ENCODE measurements at places on chromosomes 16 and 17. TPM values are rescaled to one million over a fixed set of nuclear protein-coding genes. Genes with fewer than 3 reads are reported as not detected.

GRCh38 chr16:28180655-28181460 lies 30.9 kb downstream of the XPO6 start:
- H3K4me1 ChIP-seq = peaks cover 43% of the 10 kb centered on the region
- H3K36me3 ChIP-seq = peaks cover 24% of the 10 kb centered on the region
- H3K27ac ChIP-seq = peak overlapping the region; percentile 94
- no peak for DNase-seq
- no peaks in the 10 kb centered on the region for H3K27me3 ChIP-seq

- no peak for DNase-seq
- peaks cover 7% of the 10 kb centered on the region for H3K4me1 ChIP-seq
- H3K27me3 ChIP-seq = no peaks in the 10 kb centered on the region
- H3K4me3 ChIP-seq = no peak overlapping the region
- H3K36me3 ChIP-seq = peaks cover 17% of the 10 kb centered on the region
These were observed 5.0 kb upstream of the SERPINF2 start for GRCh38 chr17:1737531-1738291.

DNA sequence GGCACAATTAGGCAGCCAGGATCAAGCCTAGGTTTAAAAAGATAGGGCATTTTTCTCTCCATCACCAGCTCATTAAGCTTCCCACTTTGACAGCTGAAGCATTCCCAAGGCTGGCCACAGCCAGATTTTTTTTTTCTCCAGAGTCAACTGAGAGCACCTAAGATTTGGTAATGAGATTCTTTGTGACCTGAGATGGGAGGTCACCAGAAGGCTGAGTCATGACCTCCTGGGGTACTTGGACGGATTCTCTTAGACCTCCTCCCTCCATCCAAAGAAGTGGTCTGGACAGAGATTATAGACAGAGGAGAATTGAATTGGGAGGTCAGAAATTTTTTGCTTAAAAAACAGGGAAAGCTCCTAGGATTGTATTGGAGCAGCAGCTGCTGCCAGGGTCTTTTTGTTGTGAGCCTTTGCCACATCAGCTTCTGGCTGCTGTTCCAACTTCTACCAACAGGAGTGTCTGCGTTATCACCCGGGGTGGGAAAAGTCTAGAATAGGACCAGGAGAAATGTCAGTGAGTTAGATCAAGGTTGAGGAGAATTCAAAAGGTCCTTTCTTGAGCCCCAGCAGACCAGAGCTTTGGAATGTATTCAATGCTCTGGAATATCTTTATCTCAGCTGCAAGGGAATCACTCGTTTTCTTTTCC lies 221.2 kb upstream of the N4BP1 start:
- no peak for DNase-seq
- H3K4me3 ChIP-seq = no peak overlapping the region
- H3K27ac ChIP-seq = no peak overlapping the region
- no peaks in the 10 kb centered on the region for H3K4me1 ChIP-seq
- no peaks in the 10 kb centered on the region for H3K27me3 ChIP-seq

- no peak overlapping the region for H3K4me3 ChIP-seq
- DNase-seq = peak; percentile 91
- no peaks in the 10 kb centered on the region for H3K27me3 ChIP-seq
These were observed 21.4 kb downstream of the PLCD3 start for GRCh38 chr17:45110676-45111611.

DNA sequence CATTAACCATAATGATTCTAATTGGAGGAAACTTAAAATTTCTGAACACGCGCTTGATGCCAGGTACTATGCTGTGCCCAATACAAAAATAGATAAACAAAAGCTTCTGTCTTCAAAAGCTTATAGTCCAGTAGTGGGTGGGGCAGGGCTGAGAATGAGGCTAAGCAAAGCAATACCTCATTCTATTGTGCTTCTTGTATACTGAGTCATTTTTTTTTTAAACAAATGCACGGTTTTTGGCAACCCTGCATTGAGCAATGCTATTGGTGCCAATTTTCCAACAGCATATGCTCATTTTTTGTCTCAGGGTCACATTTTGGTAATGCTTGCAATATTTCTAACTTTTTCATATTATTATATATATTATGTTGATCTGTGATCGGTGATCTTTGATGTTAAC lies 34.7 kb upstream of the HNF1B start:
- no peak for DNase-seq
- no peak overlapping the region for H3K4me3 ChIP-seq
- no peaks in the 10 kb centered on the region for H3K27me3 ChIP-seq
- H3K36me3 ChIP-seq = no peaks in the 10 kb centered on the region

GRCh38 chr17:61579961-61580360 lies 11.1 kb downstream of the NACA2 start:
- H3K4me3 ChIP-seq = no peak overlapping the region
- H3K4me1 ChIP-seq = peaks cover 13% of the 10 kb centered on the region
- peaks cover 6% of the 10 kb centered on the region for H3K27me3 ChIP-seq
- DNase-seq = no peak
- H3K27ac ChIP-seq = no peak overlapping the region
- no peaks in the 10 kb centered on the region for H3K36me3 ChIP-seq

DNA sequence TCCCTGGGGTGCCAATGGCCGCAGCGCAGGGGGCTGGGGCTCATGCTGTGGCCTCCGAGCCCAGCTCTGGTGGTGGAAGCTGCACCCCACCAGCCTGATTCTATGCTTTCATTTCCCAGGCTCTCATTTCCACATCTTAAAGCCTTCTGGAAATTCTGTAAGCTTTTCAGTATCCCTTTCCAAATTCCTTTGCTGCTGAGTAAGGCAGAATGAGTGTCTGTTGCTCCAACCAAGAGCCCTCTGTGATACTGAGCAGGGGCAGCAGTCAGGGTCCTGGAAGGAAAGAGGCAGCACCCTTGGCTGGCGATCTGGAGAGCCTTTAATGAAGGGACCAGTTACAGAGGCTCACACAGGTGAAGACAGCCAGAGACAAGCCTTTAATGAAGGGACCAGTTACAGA lies 79.5 kb upstream of the FOXF1 start:
- H3K36me3 ChIP-seq = no peaks in the 10 kb centered on the region
- no peaks in the 10 kb centered on the region for H3K4me1 ChIP-seq
- DNase-seq = no peak
- H3K4me3 ChIP-seq = no peak overlapping the region
- peaks cover 34% of the 10 kb centered on the region for H3K27me3 ChIP-seq
- H3K27ac ChIP-seq = no peak overlapping the region

GRCh38 chr16:87628940-87629339 lies 26.6 kb downstream of the JPH3 start:
- no peak overlapping the region for H3K27ac ChIP-seq
- H3K36me3 ChIP-seq = no peaks in the 10 kb centered on the region
- peaks cover 34% of the 10 kb centered on the region for H3K27me3 ChIP-seq
- H3K4me3 ChIP-seq = no peak overlapping the region

GRCh38 chr17:73302189-73302588 lies 9.6 kb downstream of the CDC42EP4 start:
- H3K4me3 ChIP-seq = no peak overlapping the region
- no peak for DNase-seq
- H3K27ac ChIP-seq = no peak overlapping the region
- no peaks in the 10 kb centered on the region for H3K27me3 ChIP-seq
- H3K4me1 ChIP-seq = peaks cover 49% of the 10 kb centered on the region

GRCh38 chr17:2238432-2239169 lies 65.0 kb downstream of the SMG6 start:
- peaks cover 16% of the 10 kb centered on the region for H3K36me3 ChIP-seq
- no peaks in the 10 kb centered on the region for H3K27me3 ChIP-seq
- DNase-seq = no peak
- peak overlapping the region; percentile 99 for H3K27ac ChIP-seq
- peak overlapping the region; percentile 4 for H3K4me3 ChIP-seq
- H3K4me1 ChIP-seq = peaks cover 78% of the 10 kb centered on the region

DNA sequence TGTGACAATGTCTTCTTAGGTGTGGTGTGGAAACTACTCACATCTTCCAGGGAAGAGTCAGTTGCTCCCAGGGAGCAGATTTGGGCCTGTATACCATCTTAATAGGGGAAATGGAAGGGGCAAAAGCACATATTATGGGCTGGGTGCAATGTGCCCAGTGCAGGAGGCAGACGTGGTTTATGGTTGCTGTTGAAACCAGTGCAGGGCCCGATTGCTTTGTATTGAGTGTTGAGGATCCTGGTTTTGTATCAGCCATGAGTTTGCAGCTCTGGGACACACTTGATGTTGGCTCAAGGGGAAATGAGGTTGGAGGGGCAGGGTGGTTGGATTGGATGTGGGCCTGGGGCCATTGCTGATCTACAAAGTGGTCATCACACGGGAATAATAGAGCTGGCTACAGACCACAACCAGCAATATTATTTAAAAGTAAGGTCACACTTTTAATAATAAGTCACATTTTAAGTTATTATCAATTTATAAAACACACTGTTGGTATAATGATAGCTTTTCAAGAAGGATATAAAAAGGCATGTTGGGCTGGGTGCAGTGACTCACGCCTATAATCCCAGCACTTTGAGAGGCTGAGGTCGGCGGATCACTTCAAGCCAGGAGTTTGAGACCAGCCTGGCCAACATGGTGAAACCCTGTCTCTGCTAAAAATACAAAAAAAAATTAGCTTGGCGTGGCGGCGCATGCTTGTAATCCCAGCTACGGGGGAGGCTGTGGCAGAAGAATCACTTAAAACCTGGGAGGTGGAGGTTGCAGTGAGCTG lies 302.4 kb downstream of the SEC14L1 start:
- H3K4me3 ChIP-seq = no peak overlapping the region
- H3K27ac ChIP-seq = peak overlapping the region; percentile 70
- no peaks in the 10 kb centered on the region for H3K36me3 ChIP-seq
- H3K27me3 ChIP-seq = no peaks in the 10 kb centered on the region

DNA sequence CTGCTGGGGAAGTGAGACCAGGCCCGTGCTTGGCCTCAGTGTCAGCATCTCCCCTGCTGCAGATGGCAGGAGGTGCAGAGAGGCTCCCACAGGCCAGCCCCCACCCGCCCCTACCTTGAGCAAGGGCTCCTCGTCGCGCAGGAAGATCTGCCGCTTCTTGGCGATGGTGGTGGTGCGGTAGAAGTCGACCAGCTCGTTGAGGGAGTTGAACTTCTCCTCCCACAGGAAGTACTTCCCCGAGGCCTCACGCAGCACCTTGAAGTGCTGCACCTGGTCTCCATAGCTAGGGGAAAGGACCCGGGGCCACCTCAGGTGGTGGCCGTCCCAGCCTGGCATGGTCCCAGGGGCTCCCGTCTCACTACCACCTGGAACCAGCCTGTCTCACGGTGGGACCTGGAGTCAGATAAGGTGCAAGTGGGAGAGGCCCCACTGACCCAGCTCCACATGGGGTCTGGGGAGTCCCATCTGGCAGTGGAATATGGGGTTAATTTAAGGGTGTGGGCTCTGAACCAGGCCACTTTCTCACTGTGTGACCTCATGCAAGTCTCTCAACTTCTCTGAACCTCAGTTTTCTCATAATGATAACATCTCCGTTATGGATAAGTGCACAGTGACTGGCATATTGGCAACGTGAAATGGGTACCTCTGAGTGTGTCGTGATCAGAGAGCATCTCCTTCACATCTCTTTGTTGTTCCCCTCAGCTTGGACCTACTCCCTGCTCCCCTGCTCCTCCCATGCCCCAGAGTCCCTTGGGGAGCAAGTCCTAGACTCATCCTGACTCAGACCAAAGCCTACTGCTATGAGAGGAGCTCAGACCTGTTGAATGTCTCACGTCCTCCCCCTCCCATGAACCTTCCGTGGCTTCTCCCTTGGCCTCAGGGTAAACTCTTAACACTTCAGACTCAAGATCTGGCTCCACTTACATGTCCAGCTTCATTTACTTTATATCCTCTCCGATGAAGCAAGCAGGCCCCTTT lies 19.8 kb upstream of the FAM83G start:
- H3K27me3 ChIP-seq = no peaks in the 10 kb centered on the region
- no peaks in the 10 kb centered on the region for H3K4me1 ChIP-seq
- no peaks in the 10 kb centered on the region for H3K36me3 ChIP-seq
- peak; percentile 97 for DNase-seq

DNA sequence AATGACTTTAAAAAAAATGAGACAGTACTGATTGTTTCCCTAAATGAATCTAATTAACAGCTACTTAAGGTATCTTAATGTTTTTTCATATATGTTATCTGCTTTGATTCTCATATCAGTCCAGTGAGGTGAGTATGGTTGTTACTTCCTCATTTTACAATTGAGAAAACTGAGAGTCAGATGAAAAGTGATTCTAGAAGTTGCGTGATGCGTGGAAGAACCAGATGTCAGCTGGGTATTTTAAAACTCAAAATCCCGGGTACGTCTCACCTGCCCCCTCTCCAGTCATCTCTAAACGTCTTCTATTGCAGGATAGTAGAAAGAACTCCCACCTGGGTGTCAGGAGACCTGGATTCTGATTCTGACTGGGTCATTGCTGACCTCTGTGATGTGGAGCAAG lies 89.2 kb downstream of the MAP2K6 start:
- no peaks in the 10 kb centered on the region for H3K36me3 ChIP-seq
- H3K27ac ChIP-seq = no peak overlapping the region
- H3K4me1 ChIP-seq = peaks cover 14% of the 10 kb centered on the region
- no peak overlapping the region for H3K4me3 ChIP-seq
- no peaks in the 10 kb centered on the region for H3K27me3 ChIP-seq

GRCh38 chr16:76194616-76195015 lies 82.6 kb upstream of the CNTNAP4 start:
- no peak overlapping the region for H3K27ac ChIP-seq
- H3K27me3 ChIP-seq = no peaks in the 10 kb centered on the region
- no peak overlapping the region for H3K4me3 ChIP-seq
- no peaks in the 10 kb centered on the region for H3K36me3 ChIP-seq
- no peaks in the 10 kb centered on the region for H3K4me1 ChIP-seq
- DNase-seq = no peak

DNA sequence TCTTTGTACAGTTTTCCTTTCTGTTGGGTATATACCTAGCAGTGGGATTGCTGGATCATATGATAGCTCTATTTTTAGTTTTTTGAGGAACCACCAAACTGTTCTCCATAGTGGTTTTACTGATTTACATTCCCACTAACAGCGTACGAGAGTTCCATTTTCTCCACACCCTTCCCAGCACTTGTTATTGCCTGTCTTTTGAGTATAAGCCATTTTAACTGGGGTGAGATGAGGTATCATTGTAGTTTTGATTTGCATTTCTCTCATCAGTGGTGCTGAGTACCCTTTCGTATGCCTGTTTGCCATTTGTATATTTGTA lies 887 bp upstream of the EVI2B start:
- peaks cover 21% of the 10 kb centered on the region for H3K4me1 ChIP-seq
- no peaks in the 10 kb centered on the region for H3K27me3 ChIP-seq

- H3K27ac ChIP-seq = peak overlapping the region; percentile 41
- no peaks in the 10 kb centered on the region for H3K36me3 ChIP-seq
- no peak overlapping the region for H3K4me3 ChIP-seq
- peaks cover 9% of the 10 kb centered on the region for H3K4me1 ChIP-seq
These were observed 8.8 kb upstream of the CNOT1 start for GRCh38 chr16:58638148-58639036.

DNA sequence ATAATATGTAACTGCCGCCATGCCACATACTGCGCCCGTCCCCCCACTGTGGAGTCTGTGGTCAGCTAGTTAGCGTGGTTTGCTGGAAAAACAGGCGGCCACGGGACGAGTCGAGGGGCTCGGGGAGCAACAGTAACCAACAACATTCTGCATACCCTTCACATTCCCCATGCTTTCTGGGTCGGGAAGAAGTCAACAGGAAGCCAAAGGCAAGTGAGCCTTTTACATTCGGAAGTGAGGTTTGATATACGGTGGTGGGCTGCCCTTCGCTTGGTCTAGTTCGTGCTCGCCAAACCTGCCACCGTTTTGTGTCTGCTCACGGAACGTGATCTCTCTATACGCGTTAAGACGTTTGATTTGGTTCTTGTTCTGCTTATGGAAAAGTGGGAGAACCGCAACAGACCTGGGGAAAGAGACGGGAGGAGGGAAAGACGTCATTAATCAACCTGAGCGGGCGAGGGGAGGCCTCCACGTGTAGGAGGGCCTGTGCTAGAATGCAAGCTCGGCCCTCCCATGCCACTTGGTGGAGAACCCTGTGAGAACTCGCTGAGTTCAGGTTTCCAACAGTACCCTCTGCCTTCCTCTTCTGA lies 28.9 kb upstream of the CFAP20 start:
- peaks cover 34% of the 10 kb centered on the region for H3K36me3 ChIP-seq
- DNase-seq = peak; percentile 15
- H3K4me3 ChIP-seq = no peak overlapping the region
- H3K4me1 ChIP-seq = no peaks in the 10 kb centered on the region

The OR3A3 gene
- total RNA-seq = not detected

The USH1G gene
- total RNA-seq = not detected

All from osteoblast (primary cell).